Activated naive CD8-positive, alpha-beta T cell treated with anti-CD3 and anti-CD28 coated beads, Interleukin-2, amount 10 ng/mL, durations not matched to agents 7 days and 5 days (primary cell): ENCODE measurements at places on chromosomes 16 and 17. TPM values are rescaled to one million over a fixed set of nuclear protein-coding genes. Genes with fewer than 3 reads are reported as not detected.

- no peak for DNase-seq
These were observed 40.9 kb downstream of the PLXDC1 start for GRCh38 chr17:39110435-39111136.

DNA sequence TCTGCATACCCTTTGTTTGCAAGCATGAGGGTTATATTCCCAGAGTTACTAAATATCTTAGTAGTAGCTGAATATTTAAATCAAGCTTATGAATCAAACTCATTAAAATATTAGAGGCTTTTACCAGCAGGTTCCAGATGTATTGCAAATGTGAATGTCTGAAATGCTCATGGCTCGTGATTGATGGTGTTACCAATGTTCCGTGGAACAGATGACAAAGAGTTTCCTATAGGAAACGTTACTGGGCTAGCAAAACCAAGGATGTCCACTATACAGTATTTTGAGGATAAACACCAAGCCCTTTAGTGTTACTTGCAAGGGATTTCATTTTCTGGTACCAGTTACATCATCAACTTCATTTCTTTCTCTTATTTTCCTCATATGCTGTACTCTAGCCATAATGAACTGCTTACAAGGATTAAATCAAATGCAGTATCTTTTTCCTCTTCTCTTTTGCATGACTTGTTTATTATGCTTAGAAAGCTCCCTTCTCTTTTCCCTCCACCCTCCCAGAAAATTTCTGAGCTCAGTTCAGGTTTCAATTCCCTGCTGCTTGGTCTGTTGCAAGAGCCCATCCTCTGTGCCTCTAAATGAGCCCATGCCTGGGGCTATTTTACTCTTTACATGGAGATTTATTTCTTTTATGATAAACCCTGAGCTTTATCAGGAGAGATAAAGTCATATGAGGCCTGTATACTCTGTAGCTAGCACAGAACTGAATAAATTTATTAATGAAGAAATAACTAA lies 1537.1 kb upstream of the GOT2 start:
- no peak for DNase-seq

DNA sequence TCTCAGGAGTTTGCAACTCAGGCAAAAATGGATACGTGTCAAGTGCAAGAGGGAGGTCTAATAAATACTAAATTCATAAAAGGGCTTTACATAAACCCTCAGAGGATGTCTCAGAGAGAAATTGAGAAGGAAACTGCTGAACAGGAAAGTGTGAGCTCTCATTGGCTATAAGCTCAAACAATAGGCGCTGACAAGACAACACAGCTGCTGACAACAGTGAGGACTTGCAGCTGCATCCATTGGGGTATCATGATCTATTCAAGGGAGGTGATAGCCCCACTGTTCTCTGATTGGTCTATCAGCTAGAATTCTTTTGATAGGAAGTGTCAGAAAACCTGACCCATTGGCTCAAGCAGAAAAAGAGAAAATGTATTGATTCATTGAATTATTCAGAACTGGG lies 187.2 kb downstream of the CBLN1 start:
- no peak for DNase-seq

DNA sequence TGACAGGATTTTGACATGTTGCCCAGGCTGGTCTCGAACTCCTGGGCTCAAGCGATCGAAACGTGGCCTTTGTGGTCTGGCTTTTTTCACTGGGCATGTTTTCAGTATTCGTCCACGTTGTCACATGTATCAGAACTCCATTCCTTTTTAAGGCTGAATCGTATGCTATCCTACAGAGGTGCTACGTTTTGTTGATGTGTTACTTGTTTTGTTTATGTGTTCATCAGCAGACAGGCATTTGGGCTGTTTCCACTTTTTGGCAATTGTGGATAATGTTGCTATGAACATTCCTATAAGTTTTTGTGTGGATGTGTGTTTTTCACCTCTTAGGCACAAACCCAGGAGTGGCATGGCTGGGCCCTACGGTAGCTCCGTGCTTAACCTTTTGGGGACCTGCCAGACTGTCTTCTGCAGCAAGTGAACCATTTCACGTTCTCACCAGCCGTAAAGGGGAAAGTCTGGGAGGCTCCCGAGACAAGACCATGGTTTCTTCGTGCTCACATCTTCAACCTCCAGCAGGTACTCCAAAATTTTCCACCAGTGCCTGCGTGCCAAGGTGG lies 26.9 kb downstream of the ADCY9 start:
- no peak for DNase-seq

DNA sequence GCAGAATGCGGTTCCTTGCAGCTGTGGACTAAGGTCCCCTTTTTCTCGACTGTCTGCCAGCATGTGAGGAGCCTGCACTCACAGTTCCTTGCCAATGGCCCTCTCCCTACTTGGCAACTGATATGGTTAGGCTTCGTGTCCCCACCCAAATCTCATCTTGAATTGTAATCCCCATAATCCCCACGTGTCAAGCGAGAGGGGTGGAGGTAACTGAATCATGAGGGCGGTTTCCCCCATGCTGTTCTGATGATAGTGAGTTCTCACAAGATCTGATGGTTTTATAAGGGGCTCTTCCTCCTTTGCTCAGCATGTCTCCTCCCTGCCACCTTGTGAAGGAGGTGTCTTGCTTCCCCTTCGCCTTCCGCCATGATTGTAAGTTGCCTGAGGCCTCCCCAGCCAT lies 19.9 kb downstream of the CIAPIN1 start:
- no peak for DNase-seq

- no peak for DNase-seq
These were observed 434.4 kb downstream of the CA10 start for GRCh38 chr17:51724043-51724580.

DNA sequence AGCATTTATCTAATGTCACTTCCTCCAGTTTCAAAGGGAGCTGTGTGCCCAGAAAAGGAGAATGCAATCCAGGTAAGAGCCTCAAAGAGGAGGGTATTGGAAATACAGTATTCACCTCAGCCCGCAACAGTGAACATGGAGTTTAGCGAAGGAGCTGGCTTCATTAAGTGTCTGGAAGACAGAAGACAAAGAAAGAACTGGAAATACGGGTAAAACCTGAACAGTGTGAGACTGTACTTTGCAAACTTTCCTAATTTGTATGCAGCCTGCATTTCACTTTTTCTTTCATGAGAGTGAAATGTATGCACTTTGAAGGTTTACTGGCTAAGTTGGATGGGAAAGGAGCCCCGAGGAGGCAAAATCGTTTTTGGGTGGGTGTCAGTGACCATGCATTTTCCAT lies 478.4 kb downstream of the HS3ST3B1 start:
- DNase-seq = no peak

DNA sequence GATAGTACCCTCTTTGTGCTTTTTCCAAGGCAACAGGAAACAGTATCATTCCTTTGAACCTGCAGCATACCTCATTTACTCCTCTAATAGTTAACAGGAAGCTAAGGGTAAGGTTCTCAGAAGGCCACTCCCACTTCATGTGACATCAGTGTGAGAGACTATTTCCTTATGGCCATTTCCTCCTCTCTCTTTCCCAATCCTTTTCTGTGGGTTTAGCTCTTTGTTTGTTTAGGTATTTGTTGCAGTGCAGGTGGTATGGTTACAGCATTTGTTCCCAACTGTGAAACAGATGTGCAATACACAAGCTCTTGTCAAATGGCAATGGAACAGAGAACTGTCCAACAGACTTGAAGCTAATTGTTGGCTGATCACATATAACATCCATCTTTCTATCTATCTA lies 14.7 kb downstream of the TMC5 start:
- no peak for DNase-seq

RASL10B gene
- 0.53 TPM for total RNA-seq

SHBG gene
- not detected for total RNA-seq

KRT24 gene
- not detected for total RNA-seq

AOC3 gene
- 0.86 TPM for total RNA-seq
